T1000 (cell line): ENCODE measurements at places on chromosomes 7 and 10.

GRCh38 chr10:58280477-58280876 is 11.5 kb downstream of the CISD1 start:
- no peak for DNase-seq

GRCh38 chr7:139341776-139342226 is 664 bp downstream of the FMC1 start:
- no peak for DNase-seq

- DNase-seq, result no peak
Measured at GRCh38 chr7:136878878-136879277, 10.4 kb downstream of the CHRM2 start.

DNA sequence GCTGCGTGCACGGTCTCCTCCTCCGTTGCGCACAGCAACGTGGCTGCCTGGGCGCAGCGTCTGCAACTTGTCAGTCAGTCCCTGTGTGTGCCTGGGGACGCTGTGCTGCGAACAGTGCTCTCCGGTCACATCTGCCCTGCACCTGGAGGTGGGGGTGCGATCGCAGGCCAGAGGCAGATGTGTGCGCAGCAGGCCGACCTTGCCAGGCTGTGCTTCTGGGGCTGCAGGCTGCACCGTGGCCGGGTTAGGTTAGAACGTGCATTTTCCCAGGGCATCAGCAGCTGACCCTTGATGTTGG is 8.2 kb upstream of the GET4 start:
- no peak for DNase-seq

DNA sequence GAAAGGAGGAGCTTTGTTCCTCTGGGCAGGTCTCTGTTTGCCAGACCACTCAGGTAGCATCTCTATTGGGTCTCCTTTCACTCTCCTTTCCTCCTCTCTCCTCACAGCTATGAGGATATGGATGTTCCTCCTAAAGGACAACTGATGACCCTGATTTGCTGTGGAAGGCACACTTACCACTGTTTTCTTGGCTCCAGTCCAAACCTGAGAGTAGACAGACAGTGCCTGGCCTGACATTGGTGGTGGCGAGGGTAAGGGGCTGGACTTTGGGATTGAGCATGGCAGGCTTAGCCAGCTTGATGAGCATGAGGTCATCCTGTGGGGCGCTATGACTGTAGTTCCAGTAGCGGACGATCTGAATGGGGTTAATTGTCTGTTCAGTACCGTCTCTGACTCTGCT is 3.6 kb downstream of the PRSS37 start:
- DNase-seq, result no peak

GRCh38 chr10:132489053-132489703 is 48.4 kb upstream of the INPP5A start:
- no peak for DNase-seq

- no peak for DNase-seq
Measured at GRCh38 chr7:111103678-111104274, 12.8 kb downstream of the LRRN3 start.

GRCh38 chr10:96112531-96112930 is 17.6 kb upstream of the ZNF518A start:
- no peak for DNase-seq

GRCh38 chr7:20083781-20084180 is 133.4 kb downstream of the MACC1 start:
- DNase-seq, result peak; percentile 46

GRCh38 chr7:2639181-2639681 is 7.4 kb downstream of the TTYH3 start:
- DNase-seq, result no peak

DNA sequence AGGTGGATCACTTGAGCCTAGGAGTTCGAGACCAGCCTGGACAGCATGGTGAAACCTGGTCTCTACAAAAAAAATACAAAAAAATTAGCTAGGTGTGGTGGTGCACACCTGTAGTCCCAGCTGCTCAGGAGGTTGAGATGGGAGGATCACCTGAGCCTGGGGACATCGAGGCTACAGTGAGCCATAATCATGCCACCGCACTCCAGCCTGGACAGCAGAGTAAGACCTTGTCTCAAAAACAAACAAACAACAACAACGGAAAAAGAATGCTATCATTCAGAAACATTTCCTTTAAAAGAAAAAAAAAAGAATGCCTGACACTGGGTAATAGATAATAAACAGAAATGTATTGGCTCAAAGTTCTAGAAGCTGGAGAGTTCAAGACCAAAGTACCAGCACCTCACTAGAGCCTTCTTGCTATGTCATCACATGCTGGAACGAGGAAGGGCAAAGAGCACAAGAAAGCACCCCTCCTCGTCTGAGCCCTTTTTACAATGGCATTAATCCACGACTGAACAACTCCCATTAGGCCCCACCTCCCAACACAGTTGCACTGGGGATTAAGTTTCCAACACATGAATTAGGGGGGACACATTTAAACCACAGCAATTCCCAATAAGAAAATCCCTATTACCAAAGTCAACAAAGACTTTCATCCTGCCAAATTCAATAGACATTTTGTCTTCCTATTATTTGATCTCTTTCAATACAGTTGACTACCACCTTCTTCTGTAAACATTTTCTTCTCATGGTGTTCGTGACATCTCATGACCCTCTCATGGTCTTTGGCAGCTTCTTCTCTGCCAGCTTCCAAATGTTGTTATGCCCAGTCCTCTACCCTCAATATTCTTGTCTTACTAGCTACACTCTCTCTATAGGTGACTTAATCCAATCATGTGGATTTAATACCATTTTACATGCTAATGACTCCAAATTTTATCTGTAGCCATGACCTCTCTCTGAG is 20.0 kb downstream of the AKR1D1 start:
- DNase-seq, result no peak

DNA sequence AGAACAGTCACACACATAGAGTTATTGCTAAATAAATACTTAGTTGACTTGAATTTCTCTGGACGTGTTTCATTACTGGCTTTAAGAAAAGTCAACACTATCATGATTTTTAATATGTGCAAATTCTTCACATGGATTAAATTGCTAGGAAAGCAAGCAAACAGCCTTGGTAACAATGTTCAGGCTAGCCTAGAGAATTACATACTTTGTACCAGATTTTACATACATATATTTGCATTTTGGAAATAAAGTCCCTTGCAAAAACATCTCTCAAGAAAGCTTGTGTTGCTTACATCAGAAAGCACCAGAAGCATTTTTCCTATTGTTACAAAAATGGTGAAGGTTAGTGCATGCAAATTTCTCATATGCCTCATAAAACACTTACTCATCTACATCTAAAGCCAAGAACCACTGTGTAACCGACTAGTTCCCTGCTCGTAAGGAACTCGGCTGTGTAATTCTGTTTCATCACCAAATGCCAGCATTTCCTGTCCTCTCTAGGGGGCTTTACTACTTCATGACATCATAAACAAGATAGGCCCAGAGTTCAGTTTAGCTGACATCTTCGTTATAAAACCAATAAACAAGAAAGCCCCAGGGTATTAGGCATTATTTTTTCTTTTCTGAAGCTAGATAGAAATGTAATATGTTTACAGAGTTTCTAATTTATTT is 87.8 kb downstream of the CFAP58 start:
- peak; percentile 22 for DNase-seq

GRCh38 chr7:15446280-15446679 is 115.5 kb downstream of the AGMO start:
- DNase-seq, result no peak

GRCh38 chr10:59682986-59683937 is 26.4 kb downstream of the SLC16A9 start:
- no peak for DNase-seq

DNA sequence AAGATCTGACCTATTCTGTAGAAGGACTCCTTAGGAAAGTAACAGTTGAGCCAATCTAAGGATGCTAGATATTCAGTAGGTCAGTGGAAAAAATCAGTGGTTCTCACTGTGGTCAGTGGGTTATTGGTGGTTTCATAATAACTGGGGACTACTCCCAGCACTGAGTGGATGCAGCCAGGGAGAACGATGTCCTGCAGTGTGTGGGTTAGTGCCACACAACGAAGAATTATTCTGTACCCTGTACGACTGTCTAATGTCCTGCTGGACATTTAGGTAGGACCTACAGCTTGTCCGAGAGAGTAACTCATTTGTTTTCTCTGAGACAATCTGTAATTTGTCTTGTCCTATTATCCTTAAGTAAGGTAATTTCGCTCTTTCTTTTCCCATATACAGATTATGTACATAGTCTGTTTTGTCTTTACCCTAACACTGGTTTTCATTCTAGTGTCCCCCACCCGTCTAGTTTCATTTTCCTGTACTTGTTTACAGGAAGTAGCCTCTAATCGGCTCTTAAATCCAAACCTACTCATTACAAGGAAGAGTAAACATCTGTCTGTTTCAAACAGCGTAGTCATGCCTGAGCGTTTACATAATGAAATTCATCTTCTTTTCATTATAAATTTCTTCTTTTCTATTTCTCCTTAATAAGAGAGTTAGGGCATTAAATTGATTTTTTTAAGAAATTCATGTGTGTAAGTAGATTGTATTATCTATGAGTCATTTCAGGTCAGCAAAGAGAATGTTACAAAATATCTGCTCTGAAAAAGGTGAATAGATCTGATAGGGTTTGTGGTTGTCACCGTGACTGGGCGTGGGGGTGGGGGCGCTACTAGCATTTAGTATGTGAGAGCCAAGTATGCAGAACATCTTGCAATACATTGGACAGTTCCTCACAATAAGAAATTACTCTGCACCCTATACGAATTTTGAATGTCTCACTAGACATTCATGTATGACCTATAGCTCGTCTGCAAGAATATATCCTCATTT is 8.3 kb upstream of the ZC3HAV1L start:
- no peak for DNase-seq

DNA sequence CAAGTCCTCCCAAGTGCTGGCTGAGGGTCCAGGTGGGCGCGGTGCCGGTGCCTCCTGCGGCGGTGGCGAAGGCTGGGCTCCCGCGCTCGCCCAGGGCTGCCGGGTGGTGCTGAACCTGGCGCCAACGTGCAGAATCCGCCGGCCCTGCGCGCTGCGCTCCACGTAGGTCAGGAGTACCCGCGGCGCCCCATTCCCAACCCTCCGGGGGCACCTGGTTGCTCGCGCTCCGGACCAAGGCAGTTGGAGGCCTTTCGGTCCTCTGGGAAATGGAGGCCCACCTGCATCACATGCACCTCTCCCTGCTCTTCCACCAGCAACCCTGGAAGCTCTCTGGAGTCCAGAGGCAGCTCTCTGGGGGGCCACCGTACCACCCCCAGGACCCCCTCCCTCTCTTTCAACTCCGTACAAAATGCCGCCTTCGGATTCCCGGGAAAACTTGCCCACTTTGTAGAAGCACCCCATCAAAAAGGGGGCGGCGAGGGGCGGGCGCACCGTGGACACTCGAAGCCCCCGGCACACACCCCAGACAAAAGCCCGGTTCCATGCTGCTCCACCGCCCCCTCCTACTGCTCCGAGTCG is 745 bp downstream of the SLC16A9 start:
- DNase-seq, result no peak

DNA sequence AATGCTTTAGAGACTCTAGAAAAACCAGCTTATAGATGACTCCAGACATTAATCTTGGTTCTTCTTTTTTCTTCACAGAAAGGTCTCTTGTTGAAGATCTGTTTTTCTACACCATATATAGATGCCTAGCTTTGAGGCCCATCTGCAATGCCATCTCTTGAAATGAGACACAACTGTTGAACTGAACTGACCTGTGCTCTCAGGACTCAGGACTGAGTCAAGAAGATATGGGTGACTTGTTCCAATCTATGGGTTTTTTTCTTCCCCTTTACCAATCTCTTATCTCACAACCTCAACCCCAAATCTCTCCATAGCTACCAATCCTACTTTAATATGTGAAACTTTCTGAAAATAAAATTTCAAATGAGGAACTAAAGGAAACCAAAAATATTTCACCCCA is 194.7 kb downstream of the SNX13 start:
- no peak for DNase-seq

DNA sequence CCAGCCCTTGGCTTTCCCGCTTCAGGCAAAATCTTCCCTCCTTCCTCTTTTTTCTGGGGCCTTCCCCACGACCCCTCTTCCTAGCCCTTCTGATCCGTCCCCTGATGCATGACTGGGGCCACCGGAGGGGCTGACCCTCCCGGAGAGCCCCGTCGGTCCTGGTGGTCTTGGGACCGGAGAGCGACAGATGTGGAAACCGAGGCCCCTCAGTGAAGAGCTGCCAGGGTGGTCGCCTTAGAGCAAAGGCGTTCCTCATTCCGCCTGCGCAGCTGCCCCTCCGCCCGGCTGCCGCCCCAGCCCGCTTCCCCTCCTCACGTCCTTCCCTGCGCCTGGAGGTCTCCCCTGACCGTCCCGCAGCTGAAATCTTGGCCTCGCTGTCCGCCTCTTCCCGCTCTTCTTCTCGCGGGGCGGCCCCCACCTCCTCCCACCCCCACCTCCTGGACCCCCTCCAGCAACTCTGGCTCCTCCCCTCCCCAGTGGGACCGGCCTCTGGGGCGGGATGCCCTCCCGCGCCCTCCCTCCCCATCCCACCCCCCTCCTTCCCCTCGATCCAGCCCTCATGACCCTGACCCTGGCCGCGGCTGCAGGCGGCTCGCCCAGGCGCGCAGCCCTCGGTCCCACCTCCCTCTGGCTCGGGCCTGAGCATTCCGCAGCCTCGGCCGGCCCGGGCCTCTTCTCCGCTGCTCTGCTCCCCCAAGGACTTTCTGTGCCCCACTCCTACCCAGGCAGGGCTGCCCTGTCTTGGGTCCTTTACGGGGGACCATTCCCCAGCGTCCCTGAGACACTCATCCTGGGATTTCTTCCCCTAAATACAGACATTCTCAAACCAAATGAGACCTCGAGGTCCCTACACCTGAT is at the start of gene RARRES2:
TSS of gene RARRES2 (minus strand) at position 367 of the 858 bp plus-strand sequence. CDS start 1,020 bp downstream, outside the sequence.
- DNase-seq, result no peak

DNA sequence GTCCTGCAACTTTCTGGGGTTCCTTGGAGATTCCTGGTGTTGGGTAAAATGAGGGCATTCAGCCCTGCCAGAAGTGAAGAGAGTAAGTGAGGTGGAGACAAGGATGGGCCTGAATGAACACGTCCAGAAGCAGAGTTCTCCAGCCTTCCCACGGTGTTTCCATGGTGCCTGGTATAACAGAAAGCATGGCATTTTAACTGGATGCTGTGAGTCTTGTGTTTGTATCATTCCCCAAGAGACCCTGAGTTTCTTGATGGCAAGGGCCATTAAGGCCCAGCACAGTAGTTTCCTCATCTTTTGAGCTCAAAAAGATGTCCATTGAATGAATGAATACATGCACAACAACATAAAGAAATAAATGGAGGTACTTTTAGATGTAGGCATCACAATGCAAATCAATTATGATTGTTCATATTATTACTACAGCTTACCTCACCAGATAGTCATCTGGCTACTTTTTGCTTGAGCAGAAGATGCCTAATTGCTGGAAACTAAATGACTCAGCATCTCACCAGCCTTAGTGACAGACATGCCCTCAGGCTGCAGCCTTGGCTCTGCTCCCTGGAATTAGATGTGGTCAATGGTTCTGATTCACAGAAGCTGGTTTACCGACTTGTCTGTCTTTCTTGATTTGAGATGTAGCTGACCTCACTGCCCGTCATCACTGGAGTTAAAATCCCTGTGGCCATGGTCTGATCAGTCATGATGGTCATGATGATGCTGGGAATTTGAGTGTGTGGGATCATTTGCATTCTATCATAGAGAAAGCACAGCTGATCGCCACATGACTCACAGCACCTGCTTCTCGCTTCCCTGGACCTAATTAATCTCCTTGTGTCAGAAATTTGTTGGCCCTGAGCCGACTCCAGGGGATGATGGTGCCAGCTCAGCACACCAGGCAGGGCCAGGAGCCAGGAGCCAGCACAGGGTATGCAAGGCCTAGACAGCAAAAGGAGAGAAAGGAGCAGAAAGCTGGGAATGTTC is 83.9 kb downstream of the CXCL12 start:
- DNase-seq, result peak; percentile 92

GRCh38 chr10:78109210-78109609 is 75.5 kb downstream of the RPS24 start:
- no peak for DNase-seq
